ENCODE measurements at places on chromosomes 6 and 20.

DNA sequence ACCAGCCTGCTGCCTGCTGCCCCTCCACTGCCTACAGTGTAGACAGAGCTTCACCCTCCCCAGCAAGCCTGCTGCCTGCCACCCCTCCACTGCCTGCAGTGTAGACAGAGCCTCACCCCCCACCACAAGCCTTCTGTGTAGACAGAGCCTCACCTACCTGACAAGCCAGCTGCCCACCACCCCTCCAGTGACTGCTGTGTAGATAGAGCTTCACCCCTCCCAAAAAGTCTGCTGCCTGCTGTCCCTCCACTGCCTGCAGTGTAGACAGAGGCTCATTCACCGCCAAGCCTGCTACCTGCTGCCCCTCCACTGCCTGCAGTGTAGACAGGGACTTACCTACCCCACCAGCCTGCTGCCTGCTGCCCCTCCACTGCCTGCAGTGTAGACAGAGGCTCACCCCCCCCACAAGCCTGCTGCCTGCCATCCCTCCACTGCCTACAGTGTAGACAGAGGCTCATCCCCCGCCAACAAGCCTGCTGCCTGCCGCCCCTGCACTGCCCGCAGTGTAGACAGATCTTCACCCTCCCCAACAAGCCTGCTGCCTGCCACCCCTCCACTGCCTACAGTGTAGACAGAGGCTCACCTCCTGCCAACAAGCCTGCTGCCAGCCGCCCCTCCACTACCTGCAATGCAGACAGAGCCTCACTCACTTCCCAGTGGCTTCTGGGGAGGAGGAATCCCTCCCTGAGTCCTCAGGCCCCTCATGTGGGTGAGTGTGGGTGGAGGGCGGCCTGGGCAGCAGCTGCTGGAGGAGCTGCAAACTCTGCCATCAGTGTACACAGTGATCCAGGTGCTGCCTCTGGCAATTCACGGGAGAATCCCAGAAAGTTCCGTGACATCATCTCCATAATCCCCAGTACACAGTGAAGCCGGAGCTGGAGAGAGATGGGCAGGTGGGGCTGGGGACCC lies 140.9 kb downstream of the DLL1 start:
- DNase-seq: no peak

DNA sequence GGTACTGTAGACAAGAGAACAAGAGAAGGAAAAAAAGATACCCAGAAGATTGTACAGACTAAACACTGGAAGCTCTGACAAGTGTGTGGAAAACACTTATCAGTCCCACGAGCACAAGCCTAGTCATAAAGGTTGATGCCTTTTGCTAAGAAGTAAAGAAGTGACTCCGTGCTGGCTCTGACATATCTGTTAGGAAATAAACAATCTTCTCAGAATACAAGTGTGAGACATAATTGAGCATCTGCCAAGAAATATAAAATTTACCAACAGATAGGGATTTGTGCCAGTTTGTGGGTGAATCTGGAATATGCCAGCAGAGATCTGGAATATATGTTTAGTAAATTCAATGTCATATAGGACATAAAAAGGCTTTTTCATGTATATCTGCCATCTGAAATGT lies 258.7 kb upstream of the RNF217 start:
- no peak for DNase-seq

GRCh38 chr6:163671355-163671754 lies 256.8 kb downstream of the QKI start:
- DNase-seq: no peak

DNA sequence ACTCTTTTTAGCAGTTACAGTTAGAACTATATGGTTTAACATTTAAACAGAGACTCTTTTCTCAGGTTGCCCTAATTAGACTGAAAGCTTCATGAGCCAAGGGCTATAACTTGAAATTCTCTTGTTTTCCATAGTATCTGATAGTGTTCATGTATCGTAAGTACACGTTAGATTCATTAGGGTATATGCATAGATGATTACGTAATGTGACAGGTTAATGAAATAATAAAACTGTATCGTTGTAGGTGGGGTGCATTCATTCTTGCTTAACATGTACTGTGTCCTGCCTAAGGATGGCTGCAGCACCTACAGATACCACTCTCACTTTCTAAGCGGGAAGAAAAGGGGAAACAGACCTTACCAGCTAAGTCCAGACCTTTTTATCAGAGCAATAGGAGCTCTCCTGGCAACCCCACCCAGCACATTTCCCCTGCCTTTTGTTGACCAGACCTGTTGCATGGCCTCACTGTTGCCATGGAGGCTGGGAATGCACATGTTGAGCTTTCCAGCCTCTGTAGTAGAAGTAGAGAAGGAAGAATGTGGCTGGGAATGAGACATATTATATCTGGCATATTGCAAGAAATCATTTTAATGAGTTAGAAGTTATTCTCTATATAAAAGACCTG lies 83.0 kb downstream of the MAP3K4 start:
- DNase-seq: no peak

DNA sequence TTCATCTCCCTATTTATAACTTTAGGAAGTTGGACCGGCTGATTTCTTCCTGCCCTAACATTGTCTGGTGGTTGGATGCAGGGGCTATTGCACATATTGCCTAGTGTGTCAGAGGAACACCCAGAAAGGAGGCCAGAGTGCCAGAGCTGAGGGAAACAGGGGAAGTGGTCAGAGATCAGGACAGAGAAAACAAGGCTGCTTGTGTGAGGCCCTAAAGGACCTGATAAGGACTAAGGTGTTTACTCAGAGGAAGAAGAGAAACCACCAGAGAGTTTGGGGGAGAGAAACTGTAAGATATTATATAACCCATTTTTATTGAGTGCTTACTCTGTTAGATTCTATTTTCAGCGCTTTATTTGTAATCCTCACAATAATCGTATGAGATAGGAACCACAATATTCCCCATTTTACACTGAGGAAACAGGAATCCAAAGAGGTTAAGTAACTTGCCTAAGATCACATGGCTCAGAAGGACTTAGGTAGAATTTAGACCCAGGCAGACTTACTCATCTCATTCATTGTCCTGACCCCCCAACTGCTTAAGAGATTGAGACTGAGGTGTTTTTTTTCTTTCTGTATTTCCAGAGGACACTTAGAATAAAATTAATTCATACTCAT lies 54.0 kb upstream of the REV3L start:
- no peak for DNase-seq

Data from putamen (tissue), 1 donor.